ENCODE measurements at places on chromosomes 3 and 15.
A peak's percentile ranks its signal among the peaks of the same experiment; 100 is the strongest.

- no peak for DNase-seq
Observed at GRCh38 chr15:74362482-74362881, 5.0 kb downstream of the CYP11A1 start.

DNA sequence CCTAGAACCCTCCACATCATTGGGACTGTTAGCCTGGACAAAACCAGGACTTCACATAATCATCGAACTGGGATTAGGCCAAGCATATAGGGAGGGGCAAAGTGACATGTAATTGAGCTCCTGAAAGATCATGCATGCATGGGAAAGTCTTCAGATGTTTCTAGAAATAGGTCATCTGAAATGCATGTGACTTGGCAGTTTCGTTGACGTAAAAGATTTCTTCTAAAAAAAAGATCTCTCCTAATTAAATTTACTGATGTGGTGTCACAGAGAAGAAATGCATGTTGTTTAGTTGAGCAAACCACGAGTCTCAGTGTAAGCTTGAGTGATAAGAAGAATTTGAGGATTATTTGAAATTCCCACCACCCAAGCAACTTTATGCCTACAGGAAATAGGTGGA is 70.0 kb upstream of the LIMD1 start:
- DNase-seq = no peak

GRCh38 chr3:12228461-12228860 is 60.4 kb upstream of the PPARG start:
- DNase-seq = no peak

GRCh38 chr15:63374686-63375520 is 6.7 kb downstream of the CA12 start:
- peak; percentile 67 for DNase-seq

GRCh38 chr15:25703726-25704125 is 159.4 kb downstream of the ATP10A start:
- no peak for DNase-seq

DNA sequence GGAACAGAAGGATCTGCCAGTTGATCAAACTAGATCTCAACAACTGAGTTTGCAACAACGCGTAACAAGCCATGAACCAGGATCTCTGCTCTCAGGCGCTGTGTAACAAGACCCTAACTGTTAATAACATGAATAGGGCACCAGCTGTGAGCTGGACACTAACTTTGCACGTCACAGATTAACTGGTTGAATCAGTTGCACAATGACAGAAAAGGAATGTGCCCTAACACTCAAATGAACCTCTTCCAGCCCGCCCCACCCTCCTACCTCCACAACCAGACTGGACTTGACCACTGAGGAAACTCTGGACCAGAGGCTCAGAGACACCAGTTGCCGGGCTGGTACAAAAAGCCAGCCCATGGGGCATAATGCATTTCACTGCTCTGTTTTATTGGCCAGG is 34.3 kb downstream of the MCF2L2 start:
- DNase-seq = no peak

- no peak for DNase-seq
Observed at GRCh38 chr3:60580809-60581208, 670.4 kb downstream of the FHIT start.

- DNase-seq = no peak
Observed at GRCh38 chr15:53115563-53115962, 325.4 kb upstream of the ONECUT1 start.

- peak; percentile 16 for DNase-seq
Observed at GRCh38 chr3:128378631-128379347, 87.9 kb downstream of the DNAJB8 start.

GRCh38 chr15:52803467-52804306 is 13.6 kb upstream of the ONECUT1 start:
- no peak for DNase-seq

DNA sequence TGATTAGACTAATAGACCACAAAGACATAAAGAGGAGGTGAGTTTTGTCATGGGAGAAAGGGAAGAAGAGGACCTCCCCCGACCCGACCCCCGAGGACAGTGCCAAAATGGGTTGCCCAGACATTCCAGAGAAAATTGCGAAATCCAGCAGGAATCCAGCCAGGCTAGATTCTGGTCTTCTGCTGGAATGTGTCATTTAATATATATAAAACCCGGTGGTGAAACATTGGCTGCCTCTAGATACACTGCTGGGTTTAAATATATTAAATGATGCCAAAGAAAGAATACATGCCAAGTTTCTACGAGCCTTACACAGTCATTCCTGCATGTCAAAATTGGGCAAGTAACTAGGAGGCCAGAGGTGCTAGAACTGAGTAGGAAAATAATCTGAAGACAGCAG is 45.3 kb upstream of the SPESP1 start:
- DNase-seq = no peak

DNA sequence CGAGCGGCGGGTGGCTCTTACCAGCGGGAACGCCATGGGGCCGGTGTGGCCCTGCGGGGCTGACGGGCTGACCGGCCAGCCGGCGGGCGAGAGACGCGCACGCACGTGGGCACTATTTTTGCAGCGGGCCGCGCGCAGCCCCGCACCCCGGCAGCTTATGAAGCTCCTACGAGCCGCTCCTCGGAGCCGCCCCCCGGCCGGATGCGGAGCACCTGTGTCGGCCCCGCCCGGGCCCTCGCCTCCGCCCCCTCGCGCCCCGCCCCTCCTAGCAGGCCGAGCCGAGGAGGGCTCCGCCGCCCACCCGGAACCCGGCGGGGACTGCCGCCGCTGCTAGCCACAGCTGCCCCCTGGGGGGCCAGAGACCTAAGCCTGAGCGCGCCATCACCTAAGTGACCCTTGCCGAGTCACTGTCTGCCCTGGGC is 683 bp upstream of the CPEB1 start:
- DNase-seq = no peak

DNA sequence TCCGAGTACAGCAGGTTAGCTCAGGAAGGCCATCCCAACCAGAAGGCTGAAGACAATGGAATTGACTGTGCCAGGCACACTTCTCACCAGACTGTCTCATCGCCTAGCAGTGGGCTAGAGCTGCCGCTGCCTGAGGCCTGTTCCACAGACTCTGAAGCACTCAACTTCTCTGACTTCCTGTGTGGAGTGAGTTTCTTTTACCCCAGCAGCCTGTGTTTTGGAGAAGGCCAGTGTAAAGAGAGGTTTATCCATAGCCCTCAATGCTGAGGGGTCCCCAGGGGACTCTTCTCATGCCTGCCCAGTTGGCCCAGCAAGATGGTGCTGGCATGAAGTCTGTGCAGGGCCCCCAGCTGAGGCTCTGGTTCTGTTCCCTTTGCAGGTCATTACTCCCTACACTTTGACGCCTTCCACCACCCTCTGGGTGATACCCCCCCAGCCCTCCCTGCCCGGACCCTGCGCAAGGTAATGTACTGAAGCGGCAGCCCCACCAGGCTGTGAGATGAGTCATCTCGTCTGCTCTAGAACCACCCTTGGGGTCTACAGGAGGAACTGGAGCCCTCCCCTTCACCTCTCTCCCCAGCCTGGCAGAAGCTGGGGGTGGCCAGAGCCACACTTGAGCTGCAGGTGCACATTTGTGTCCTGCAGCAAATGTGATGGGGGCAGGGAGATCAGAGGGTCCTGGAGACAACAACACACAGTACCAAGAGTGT is 5.2 kb upstream of the MANF start:
- DNase-seq = no peak

DNA sequence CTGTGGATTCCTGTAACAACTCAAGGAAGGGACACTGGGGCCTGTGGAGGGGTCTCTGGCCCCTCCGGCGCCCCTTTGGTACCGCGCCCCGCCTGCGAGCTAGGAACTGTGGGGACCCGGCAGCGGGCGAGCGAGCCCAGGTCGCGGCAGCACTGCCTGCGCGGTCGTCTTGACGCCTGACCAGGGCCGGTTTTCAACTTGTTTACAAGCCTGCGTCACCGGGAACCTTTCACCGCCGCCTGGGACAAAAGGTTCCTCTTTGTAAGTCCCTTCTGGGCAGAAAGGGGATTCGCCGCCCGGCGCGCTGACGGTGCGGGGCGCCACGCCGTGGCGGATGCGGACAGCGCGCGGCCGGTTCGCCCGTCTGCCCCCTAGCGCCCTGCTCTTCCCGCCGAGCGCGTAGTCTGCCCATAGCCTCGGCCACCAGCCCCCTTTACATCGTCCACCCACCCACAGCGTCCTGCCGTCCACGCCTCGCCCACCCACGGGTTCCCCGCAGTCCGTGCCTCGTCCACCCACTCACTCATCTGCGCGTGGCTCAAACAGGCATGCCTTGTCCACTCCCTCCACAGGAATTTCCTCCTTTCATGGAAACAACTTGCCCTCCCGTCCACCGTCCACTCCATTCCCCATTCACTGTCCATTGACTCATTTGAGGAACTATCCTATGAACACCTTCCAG is 5.5 kb upstream of the CFAP100 start:
- DNase-seq = peak; percentile 50

DNA sequence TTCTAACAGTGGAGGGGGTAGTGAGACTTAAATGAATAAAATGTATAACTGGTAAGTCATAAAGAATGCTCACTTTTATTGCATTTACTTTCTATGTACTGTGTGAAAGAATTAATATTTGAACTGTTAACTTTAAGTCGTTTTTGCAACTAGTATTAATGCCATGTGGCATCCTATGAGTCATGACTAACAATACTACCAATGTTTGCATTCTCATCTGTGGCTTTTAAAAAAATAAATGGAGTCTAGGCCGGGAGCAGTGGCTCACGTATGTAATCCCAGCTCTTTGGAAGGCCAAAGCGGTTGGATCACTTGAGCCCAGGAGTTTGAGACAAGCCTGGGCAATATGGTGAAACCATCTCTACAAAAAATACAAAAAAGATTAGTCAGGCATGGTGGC is 5.2 kb downstream of the C3orf49 start:
- no peak for DNase-seq

DNA sequence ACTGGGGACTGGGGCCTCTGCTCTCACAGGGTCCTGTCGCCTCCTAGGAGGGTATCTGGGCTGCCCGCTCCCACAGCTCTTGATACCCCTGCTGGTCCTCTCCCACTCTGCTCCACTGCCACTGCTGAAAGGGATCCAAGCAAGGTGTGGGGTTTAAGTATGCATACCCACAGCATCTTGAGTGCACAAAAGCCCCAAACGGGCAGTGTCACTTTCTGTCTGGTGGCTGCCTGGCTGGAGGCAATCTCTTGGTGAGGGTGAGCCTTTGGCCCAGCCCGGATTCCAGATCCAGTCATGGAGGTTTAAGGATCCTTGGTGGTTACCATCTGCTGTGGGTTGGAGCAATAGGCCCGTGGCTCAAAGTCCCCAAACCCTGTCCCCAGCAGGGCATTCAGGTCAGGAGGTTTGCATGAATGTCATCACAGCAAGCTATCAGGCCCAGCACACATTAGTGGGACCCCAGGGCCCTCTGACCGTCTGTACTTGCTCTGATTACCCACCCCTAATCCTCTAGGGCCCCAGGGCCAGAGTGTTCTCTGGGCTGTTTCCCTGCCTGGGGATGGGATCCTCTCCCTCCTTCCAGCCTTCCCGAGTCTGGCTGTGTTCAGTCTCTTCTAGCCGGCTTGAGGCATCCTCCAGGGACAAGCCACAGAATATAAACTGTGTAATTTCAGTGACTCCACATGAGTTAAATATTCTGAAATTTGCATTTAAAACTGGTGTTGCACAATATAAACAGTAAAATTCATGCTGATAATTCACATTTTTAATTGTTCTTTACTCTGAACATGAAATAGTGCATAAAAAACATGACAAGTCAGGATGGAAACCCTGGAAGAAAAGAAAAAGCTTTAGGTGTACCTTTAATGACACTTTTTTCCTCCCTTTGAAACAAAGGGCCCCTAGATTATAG is 4.9 kb upstream of the TJP1 start:
- DNase-seq = no peak

DNA sequence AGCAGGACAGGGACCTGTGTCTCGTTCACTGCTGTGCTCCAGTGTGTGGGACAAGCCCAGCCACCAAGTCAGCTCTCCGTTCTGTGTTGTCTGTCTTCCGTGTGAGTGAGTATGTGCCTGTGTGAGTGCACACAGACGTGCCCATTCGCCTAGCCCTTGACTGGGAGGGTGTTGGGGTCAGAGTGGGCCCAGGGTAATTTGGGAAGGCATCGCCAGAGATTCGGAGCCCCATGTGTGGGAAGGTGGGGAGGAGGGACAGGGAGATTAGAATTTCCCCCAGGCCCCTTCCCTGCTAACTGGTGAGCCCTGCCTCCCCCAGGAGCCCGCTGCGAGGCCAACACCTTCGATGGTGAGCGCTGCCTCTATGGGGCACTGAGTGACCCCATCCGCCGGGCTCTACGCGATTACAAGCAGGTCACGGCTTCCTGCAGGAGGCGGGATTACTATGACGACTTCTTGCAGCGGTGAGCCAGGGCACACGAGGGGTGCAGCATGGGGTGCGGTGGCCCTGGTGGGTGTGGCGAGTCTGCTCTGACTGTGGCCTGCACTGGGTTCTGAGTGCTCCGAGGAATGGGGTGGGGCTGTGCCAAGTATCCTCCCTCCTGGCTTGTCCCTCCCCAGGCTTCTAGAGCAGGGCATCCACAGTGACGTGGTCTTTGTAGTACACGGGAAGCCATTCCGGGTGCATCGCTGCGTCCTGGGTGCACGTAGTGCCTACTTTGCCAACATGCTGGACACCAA is 3.1 kb downstream of the ABTB1 start:
- DNase-seq = no peak

- no peak for DNase-seq
Observed at GRCh38 chr15:91456251-91456718, 356.2 kb downstream of the SV2B start.

DNA sequence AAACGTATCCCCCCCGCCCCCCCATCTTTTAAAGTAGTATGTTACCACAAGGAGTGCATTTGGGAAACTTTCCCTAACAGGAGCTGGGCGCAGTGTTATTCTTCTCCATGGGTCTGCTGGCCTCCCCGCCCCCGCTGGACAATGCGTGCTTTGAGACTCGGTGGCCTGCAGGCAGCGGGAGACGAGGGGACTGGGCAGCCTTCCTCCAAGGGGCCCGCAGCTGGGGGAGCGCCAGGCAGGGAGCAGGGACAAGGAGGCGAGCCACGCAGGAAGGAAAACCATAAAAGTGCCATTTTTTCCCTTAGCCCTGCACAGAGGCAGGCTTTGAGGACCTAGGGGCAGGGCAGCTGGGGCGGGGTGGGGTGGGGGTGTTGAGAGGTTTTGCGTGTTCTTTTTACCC is 14.1 kb downstream of the SOX2 start:
- DNase-seq = no peak

DNA sequence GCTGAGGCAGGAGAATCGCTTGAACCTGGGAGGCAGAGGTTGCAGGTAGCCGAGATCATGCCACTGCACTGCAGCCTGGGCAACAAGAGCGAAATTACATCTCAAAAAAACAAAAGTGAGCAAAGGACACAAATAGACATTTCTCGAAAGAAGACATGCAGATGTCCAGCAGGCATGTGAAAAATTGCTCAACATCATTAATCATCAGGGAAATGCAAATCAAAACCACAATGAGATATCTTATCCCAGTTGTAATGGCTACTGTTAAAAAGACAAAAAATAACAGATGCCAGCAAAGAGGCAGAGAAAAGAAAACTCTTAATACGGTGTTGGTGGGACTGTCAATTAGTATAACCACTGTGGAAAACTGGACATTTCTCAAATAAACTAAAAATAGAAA is 20.9 kb downstream of the ASB7 start:
- DNase-seq = no peak

DNA sequence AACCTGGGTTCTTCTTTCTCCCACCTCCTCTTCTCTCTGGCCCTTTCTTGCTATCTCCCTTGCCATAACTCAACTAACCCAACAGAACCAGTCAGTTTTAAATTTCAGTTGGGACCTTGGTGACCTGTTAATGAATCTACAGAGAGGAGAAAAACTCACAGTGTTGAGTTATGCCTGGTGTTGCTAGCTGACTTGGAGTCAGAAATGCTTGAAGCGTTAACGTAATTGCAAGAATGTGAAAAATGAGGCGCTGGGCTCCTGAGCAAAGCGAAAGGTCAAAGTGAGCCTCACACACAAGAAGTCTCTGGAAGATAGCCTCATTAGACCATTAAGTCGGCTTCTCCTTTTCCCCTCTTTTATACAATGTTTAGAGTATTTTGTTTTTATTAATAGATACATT is 18.4 kb downstream of the MEIS2 start:
- DNase-seq = peak; percentile 86

All from kidney glomerular epithelial cell (primary cell).